HFFc6 (cell line): ENCODE measurements at places on chromosomes 4 and X. TPM values are rescaled to one million over a fixed set of nuclear protein-coding genes. Genes with fewer than 3 reads are reported as not detected.

- DNase-seq: peak; percentile 67
- peaks cover 58% of the 10 kb centered on the region for H3K4me1 ChIP-seq
- H3K4me3 ChIP-seq: peak overlapping the region; percentile 63
- no peaks in the 10 kb centered on the region; the same call in 1 of the 2 replicates for H3K36me3 ChIP-seq
- no peaks in the 10 kb centered on the region; the same call in 1 of the 2 replicates for H3K27me3 ChIP-seq
These were observed 20.2 kb downstream of the TMEM31 start for GRCh38 chrX:103730796-103731493.

Gene WDR1
- 701 to 781 TPM (median 780 TPM) in 3 replicates for total RNA-seq

- peak overlapping the region; percentile 91 for H3K27ac ChIP-seq
- H3K27me3 ChIP-seq: peaks cover 10% of the 10 kb centered on the region
- DNase-seq: peak; percentile 29
These were observed 73.0 kb downstream of the AFF1 start for GRCh38 chr4:87007528-87008446.

DNA sequence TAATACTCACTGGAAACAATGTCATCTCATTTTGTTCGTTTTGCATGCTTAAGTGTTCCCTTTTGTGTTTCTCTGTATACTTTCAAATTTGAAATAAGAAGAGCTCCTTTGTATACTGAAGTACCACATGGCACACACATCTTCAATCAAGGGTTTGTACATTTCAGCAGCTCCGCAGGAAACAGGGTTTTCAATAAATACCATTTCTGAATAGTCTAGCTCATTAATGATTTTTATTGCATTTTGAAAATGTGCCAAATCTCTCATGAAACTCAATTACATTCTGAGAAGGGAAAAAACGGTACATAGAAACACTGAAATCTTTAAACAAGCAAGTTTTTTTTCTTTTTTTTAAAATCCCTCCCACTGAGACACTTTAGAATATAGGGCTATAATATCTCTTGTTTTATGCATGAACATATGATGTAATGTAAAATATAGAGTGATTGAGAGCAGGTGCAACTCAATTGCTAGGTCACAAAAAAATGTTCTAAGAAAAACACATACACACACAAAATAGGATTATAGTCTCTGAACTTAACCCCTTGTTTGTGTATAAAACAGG is 914.2 kb upstream of the PCDH7 start:
- H3K27me3 ChIP-seq: peaks cover 3% of the 10 kb centered on the region
- DNase-seq: no peak
- no peaks in the 10 kb centered on the region for H3K36me3 ChIP-seq
- no peak overlapping the region for H3K4me3 ChIP-seq
